ENCODE measurements at places on chromosomes 6 and 20.
A peak's percentile ranks its signal among the peaks of the same experiment; 100 is the strongest.

DNA sequence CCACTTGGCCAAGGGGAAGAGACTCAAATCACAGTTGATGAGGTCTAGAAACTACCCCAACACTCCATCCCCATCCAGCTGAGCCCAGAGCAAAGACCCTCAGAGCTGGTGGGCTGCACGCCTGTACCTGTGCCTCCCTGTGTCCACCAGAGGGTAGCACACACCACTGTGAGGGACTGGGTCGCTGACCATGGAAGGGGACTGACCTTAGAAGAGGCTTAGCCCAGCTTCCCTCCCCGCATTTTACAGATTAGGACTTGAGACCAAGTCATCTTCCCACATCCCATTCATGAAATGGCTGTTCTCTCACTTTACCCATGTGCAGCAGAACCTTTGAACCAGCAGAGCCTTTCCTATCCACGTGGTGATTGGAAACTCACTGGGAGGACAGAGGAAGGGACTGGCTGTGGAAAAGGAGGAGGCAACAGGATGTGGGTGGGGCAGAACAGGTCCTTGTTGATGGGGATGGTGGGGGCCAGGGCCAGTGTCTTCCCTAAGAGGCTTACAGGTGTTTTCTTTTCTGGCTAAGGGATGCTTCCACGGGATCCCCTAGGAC lies 44.3 kb downstream of the CPXM1 start:
- no peak for DNase-seq

GRCh38 chr6:77298283-77298682 lies 165.0 kb downstream of the HTR1B start:
- no peak for DNase-seq

- DNase-seq, result no peak
Measured at GRCh38 chr20:47097691-47098622, 203.3 kb downstream of the EYA2 start.

- no peak for DNase-seq
Measured at GRCh38 chr6:100433726-100434435, 30.8 kb downstream of the SIM1 start.

GRCh38 chr20:9632991-9633390 lies 118.6 kb downstream of the LAMP5 start:
- no peak for DNase-seq

- no peak for DNase-seq
Measured at GRCh38 chr6:13339863-13340630, 11.7 kb upstream of the TBC1D7 start.

DNA sequence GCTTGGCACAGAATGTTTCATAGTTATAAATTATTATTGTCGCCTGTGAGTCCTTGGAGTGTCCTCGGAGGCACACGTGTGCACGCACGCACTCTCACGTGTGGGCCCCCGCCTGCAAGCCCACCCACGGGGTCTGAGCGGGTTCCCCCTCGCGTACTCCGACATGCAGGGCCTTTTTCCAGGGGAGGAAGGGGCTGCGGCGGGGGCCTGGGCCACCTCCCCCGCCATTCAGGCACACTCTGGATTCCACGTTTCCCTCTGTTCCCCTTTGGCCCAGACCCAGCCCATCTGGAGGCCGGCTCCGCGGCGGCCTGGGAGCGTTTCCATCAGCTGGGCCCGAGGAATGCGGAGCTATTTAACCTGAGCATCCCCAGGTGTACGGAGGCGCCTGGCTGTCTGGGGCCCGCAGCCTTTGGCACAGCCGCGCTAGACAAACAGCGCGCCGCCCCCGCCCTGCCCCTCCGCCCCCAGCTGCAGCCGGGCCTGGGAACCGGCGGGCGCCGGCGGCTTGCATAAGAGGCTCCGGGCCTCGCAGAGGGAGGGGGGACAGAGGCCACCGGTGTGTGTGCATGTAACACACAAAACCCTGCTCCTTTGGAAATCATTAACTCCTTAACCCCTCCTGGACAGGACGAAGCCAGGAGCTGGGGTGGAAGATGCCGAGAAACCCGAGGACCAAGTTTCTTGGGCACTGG lies 3.3 kb downstream of the ID1 start:
- peak; percentile 42 for DNase-seq

- no peak for DNase-seq
Measured at GRCh38 chr20:8664778-8665177, 404.1 kb upstream of the PLCB4 start.

DNA sequence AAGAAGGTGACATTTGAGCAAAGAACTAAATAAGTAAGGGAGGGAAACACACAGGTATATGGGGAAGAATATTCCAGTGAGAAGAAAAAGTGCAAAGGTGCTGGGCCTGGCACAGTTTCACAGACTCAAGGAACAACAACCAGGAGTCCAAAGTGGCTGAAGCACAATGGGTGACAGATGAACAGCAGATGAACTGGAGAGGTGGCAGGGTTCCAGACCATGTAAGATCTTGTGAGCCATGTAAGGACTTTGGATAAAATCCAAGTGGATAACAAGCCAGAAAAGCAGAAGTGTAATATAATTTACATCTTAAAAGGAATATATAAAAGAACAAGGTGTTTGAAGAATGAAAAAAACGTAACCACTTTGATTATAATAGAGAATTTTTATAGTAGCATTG lies 87.9 kb downstream of the MMS22L start:
- no peak for DNase-seq

DNA sequence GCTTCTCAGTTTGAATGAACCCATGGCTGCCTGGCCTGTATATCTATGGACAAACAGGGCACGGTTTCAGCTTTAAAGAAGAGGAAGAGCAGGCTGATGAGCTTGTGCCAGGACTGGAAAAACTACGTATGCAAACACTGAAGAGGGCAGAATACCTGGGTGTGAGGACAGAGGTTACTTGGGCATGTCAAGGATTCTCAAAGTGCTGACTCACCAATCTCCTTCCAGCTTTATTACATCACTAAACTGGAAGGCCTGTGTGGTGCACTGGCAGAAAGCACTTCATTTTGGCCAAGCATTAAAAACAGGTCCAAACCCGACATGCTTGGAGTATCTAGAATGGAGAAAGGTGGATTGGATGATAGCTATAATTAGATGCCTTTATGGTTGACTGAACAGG lies 95.2 kb downstream of the GMPR start:
- DNase-seq, result no peak

DNA sequence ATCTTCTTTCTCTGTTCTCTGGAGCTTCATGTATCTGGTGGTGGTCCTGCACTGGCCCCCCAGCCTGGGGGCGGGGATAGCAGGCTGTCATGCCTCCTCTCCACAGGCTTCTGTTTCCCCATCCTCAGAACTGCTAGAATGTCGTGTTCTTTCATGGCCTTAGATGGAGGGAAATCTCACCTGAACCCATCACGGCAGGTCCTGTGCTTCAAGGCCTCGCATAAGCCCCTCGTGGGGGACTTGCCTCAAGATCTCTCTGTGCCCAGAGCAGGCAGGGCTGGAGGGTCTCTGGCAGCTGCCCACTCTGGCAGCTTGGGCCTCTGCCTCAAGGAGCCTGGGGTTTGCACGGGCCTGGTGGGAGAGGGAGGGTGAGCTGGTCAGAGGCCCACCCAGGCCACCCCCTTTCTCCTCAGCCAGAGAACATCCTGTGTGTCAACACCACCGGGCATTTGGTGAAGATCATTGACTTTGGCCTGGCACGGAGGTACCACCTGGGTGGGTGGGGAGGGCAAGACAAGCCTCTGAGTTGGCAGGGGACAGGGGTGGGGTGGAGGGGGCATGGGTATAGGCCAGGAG lies 11.3 kb downstream of the MYLK2 start:
- DNase-seq, result no peak

DNA sequence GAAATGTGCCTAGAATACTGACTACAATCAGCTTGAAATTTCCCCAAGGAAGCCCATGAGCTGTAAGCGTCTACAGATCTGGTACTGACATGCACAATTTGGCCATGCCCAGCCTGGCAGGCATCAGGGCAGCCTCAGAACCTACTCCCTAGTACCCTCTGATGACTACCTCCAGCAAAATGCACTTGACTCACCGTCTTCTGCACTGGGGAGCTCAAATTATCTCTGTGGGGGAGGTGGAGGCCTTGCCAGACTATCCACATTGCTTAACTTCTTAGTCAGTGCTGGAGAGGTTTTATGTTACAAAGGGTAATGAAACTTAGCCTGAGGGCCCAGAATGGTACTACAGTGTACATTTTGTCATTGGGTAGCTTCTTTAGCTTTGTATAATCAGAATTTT lies 126.0 kb upstream of the ADGRF1 start:
- no peak for DNase-seq

DNA sequence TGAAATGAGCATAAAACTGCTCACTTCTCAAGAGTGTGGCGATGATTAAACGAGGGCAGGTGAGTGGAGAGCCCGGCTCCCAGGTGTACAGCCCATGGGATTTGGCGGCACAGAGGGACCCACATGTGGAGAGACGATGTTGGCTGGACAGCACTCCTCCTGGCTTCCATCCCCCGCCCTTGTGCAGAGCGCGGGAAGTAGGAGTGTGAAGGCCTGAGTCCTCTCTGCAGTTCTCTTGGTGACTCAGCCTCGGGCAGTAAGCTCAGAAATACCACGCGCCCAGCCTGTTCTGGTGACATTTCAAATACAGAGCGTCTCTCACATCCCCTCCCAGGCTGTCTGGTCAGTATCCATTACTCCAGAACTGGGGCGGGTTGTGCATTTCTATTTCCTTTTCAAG lies 94.2 kb upstream of the SRSF6 start:
- DNase-seq, result no peak

DNA sequence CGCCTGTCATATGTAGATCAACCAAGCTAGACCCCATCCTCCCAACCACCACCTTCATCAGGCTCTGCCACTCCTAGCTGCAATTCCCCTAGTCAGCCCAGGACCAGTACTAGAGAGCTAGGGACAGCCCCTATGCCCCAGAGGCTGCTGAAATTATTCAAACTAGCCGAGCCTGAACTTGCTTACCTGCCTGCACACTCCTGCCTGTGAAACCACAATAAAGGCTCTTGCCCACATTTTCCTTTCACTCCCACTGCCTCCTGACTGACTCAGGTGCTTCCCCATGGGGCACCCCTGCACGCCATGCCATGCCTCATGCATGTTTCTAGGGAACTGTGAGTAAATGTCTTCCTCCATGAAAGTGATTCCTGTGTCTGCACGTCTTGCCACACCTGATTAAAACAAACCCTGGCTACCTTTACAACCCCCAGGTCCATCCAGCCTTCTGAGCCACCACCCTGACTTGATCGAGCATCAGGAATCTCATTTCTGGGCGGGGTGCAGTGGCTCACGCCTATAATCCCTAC lies 66.5 kb upstream of the IER3 start:
- no peak for DNase-seq

DNA sequence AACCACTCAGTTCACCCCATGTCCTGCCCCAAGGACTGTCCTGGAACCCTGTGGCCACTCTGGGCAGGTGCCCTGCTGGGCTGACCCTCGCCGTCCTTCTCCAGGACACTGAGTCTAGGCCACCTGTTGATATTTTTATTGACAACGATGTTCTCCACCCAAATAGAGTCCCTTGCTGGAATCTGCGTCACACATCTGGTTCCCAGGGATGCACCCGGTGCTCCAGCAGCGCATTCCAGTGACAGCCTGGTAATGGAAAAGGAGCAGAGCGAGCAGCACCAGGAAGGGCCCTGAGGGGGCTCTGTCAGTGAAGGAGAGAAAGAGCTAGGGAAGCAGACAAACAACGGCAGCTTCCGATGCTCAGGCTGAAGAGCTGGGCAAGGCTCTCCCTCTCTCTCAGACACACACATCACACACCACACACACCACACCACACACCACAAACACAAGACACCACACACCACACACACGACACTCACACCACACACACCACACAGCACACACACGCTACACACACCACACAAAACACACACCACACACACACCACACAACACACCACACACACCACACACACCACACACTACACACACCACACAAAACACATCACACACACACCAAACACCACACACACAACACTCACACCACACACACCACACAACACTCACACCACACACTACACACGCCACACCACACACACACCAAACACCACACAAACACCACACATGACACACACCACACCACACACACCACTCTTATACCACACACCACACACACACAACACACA lies 117.9 kb upstream of the THBS2 start:
- DNase-seq, result no peak

DNA sequence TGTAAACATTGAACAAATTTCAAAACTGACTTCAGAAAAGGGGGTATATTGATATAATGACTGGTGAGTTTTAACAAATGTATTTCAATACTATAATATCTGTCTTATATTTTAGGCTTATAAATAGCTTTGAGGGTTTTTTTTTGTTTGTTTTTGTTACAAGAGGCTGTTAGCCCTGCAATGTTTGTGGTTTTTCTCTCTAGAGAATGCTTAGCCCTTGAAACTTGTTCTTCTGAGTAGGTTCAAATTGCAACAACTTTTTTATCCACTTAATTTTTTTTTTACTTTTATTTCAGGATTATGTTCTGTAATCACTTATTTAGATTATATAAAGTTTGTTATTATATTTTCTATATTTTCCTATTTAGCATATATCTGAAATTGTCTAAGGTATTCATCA lies 333.2 kb downstream of the RIMS1 start:
- no peak for DNase-seq

- no peak for DNase-seq
Measured at GRCh38 chr6:53244958-53245357, 96.3 kb upstream of the GCM1 start.

GRCh38 chr6:88296694-88297093 lies 130.5 kb upstream of the CNR1 start:
- DNase-seq, result no peak

DNA sequence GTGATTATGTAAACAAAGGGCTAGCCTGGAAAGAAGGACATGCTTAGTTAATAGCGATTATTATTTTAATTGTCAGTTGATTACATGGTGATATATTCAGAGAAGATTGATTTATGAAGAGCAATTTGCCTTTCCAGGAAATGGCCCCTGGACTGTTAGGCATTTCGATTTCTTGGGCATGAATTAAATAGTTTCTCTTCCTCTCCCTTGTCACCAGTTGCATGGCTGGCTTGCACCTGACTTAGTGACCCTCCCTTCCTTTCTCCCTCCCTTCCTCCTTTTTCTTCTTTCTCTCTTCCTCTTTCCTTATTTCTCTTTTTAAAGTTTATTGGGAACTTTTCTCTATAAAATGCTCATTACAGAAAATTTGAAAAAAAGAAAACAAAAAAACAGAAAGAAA lies 235.4 kb downstream of the CDC5L start:
- no peak for DNase-seq

DNA sequence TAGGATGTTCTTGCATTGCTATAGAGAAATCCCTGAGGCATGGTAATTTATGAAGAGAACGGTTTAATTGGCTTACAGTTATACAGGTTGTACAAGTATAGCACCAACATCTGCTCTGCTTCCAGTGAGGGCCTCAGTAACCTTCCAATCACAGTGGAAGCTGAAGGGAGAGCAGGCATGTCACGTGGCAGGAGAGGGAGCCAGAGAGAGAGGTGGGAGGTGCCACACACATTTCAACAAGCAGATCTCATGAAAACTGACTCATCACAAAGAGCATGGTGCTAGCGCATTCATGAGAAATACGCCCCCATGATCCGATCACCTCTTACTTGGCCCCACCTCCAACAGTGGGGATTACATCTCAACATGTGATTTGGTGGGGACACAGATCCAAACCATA lies 871.2 kb downstream of the TFAP2A start:
- no peak for DNase-seq

- no peak for DNase-seq
Measured at GRCh38 chr6:141562851-141563763, 569.6 kb upstream of the GJE1 start.

- DNase-seq, result peak; percentile 76
Measured at GRCh38 chr6:31901415-31901952, 402 bp downstream of the ZBTB12 start.

- no peak for DNase-seq
Measured at GRCh38 chr6:811831-812230, 118.9 kb upstream of the EXOC2 start.

GRCh38 chr20:9926476-9926875 lies 87.6 kb upstream of the PAK5 start:
- no peak for DNase-seq
